Right renal pelvis (tissue), 4 donors: ENCODE measurements at places on chromosomes 16 and 17. TPM values are rescaled to one million over a fixed set of nuclear protein-coding genes. Genes with fewer than 3 reads are reported as not detected.

DNA sequence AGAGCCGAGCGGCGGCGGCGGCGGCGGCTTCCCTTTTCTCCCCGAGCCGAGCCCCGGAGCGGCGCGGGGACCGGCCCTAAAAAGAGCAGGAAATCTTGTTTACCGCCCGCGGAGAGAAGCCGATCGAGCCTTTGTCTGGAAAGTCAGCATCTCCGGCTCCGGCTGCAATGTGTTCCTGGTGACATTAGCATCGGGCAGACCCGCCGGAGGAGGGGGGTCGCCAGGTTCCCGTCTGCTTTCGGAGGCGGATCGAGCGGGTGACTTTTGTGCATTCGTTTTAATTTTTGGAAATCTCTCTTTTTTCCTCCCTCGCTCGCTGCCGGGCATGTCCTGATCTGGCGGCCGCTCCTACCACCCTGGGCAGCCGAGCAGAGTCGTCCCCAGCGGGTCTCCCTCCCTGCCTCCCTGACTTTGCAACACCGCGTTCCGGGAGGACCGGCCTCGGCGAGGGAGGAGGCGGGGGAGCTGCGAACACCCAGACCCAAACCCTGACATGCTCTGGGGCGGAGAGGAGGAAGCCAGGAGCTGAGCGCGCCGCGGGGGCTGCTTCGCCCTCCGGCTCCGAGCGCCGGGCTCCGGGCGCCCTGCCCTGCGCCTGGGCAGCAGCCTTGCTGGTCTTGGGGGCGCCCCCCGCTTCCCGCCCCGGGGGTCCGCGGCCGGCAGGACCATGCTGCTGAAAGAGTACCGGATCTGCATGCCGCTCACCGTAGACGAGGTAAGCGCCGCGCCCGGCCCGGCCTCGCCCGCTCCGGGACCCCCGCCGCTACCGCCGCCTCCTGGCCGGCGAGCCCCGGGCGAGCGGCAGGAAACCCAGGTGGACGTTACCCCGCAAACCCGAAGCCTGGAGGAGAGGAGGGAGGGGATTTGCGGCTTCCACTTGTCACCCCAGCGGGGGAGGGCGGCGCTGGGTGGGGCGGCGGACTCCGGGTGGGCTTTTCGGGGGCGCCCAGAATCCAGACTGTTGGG is 690 bp downstream of the PITPNC1 start:
- DNase-seq, result no peak

GRCh38 chr17:50893183-50893993 is 27.2 kb upstream of the TOB1 start:
- no peak for DNase-seq

- DNase-seq, result no peak
Measured at GRCh38 chr16:85306071-85306792, 194.0 kb upstream of the CIBAR2 start.

PRR29 gene
- 3.8 TPM for polyA plus RNA-seq

GRCh38 chr17:1091900-1092299 is 87.9 kb downstream of the ABR start:
- no peak for DNase-seq
